Kidney epithelial cell (primary cell): ENCODE measurements at places on chromosomes 3 and 15. TPM values are rescaled to one million over a fixed set of nuclear protein-coding genes. Genes with fewer than 3 reads are reported as not detected.

LNP1 gene
- 1.6 and 2.3 TPM in 2 replicates for total RNA-seq

GRCh38 chr3:157438194-157438730 lies 1.6 kb downstream of the PTX3 start:
- no peak for DNase-seq

DNA sequence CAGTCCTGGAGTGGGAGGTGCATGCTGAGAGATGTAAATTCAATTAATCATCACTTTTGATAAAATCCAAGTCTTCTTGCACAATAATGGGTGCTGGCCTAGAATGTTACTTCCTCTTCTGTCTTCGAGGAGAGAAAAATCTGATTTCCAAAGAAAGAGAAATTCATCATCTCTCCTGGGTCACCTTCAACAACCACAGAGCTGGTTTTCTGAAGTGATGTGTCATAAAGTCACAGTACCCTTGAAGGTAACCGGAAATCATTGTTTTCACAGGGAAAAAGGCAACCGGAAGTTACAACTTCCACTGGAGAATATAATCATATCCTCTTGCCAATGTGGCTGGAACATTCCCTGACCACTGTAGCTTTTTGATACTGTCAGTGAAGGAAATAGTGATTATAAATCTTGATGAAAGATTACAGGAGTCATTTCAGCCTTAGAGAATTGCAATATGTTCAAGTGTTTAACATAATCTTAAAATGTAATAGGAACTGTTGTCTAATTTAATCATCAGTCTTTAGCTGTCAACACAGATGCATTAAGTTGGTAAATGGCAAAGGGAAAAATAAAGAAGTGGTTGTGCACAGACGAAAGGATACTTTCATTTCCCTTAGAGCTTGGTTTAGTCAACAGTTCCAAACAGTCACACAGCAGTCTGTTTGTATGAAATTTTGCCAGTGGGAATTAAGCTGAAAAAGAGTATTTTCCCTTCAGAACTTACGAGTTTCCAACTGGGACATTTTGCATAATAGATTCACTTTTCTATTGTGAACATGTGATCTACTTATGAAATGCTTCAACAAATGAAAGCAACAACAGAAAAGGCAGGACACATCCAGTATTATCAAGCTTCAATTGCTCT lies 106.5 kb upstream of the SLC4A7 start:
- DNase-seq, result no peak

EPHB3 gene
- 1.0 and 1.5 TPM in 2 replicates for total RNA-seq

TIMP4 gene
- total RNA-seq, result 1.1 and 2.8 TPM in 2 replicates

DNA sequence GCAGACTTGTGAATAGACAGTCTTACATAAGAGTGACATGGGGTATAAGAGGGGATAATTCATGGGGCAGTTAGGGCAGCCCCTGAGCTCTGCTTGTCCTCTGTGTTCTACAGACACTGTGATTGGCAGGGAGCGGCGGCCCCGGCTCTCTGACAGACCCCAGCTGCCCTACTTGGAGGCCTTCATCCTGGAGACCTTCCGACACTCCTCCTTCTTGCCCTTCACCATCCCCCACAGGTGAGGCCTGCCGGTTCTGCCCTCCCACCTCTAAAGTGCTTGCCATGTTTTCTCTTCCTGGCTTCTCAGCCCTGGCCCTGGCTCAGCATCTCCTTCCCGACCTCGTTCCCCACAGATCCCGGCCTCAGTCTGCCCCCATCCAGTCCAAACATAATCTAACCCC lies 3.4 kb downstream of the CYP1A2 start:
- DNase-seq, result no peak

PTPN23 gene
- total RNA-seq, result 20.9 and 31.1 TPM in 2 replicates

LHFPL4 gene
- total RNA-seq, result not detected in 2 replicates

RPL39L gene
- total RNA-seq, result 18.9 and 26.5 TPM in 2 replicates

FBXL22 gene
- total RNA-seq, result 0.21 and 0.27 TPM in 2 replicates

DNA sequence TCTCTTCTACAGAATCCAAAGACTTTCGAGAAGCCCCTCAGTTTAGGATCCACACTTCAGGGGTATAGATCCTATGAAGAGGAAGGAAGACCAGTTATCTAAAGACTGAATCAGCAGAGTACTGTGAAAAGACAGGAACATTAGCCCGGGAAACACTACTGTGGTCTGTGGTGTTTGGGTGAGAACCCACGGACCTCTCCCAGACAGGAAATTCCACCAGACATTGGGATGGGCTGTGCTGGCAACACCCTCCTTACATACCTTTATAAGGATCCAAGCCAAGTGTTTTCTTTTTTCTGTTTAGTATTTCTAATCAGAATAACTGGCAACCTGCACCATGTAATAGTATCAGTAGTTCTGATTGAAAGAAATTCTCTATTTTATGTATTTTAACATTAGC lies 14.1 kb downstream of the TMEM207 start:
- DNase-seq, result no peak

GRCh38 chr3:141288336-141288990 lies 56.8 kb downstream of the PXYLP1 start:
- no peak for DNase-seq

GRCh38 chr3:128348805-128349531 lies 117.7 kb downstream of the DNAJB8 start:
- DNase-seq, result no peak

ST3GAL6 gene
- 1.2 and 2.1 TPM in 2 replicates for total RNA-seq

DNA sequence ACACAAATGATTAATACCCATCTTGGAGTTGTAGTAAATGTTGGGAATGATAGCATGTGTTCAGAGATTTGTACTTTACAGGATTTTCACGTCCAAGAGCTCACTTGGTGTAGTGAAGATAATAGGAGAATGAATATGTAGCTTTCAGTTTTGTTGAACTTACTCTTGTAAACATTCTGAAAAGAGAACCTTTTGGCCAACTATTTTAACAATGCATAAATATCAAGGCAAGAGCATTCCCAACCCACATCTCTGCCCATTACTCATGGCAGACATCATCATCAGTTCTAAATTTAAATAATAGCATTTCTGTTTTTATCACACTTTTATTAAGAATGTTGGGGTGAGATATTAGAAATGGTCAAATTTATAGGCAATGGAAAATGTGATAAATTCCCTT lies 465.2 kb upstream of the TPRG1 start:
- DNase-seq, result no peak

- DNase-seq, result no peak
These were observed 18.8 kb upstream of the CFAP161 start for GRCh38 chr15:81115054-81115939.

- no peak for DNase-seq
These were observed 23.7 kb upstream of the PRTG start for GRCh38 chr15:55766676-55767075.

DNA sequence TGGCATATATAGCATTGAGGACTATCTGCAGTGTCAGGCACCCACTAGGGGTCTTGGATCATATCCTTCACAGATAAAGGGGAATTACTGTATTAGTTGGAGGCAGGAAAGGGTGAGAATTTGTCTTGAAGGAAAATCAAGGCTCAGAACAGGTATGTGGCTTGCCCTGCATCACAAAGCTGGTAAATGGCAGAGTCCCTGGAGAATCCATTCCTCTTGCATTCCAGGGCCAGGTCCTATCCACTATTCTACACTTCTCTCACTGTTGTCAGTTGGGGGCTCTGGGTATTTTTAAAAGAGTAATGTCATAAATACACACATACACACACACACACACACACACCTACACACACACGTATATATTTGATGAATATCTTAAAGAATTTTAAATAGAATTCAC lies 19.8 kb upstream of the FGF12 start:
- no peak for DNase-seq

- no peak for DNase-seq
These were observed 96.3 kb upstream of the ZBED2 start for GRCh38 chr3:111691293-111691909.

- no peak for DNase-seq
These were observed 163.6 kb downstream of the CTNNB1 start for GRCh38 chr3:41362638-41363559.

DNA sequence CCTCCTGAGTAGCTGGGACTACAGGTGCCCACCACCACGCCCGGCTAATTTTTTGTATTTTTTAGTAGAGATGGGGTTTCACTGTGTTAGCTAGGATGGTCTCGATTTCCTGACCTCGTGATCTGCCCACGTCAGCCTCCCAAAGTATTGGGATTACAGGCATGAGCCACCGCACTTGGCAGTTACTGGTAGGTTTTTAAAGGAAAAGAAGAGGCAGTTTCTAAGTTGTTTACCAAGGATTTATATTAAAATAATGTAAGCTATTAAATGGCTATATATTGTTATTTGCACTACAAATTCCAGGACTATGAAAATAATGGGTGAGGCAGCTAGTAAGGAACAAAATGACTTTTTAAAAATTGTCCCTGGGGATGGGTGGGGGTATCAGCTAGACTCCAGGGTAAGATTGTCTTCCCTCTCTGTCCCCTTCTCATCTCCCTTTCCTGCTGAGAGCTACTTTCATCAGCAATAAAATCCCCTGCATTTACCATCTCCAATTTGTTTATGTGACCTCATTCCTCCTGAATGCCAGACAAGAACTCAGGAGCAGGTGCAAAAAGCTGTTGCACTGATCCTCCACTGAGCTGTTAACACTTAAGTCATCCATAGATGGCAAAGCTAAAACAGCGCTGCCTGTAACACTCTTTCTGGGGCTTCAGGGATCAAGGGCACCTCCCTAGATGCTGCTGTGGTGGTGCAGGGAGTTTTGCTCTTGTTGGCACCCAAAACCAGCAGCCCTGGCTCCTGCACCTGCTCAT lies 165.2 kb downstream of the ZPLD1 start:
- no peak for DNase-seq
